ENCODE measurements at places on chromosomes 11 and 22.

GRCh38 chr11:104484804-104485554 lies 321.0 kb upstream of the PDGFD start:
- no peak for DNase-seq

DNA sequence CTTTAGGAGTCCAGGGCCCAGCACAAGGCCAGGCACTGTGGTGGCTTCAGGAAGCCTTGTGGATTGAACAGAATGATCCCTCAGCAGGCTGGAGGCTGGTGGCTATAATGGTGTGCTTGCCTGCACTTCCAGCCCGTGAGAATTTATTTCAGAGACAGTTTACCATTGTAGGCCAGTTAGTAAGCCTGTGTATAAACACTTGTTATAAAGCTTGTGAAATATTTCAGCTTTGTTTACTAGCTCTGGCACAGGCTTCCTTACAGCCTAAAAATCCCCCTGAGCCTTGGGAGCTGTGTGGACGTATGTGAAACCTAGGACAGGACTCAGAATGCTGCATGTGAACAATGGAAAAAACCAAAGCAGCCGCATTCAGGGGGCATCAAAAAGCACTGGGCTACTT lies 26.6 kb upstream of the ACER3 start:
- DNase-seq = no peak

DNA sequence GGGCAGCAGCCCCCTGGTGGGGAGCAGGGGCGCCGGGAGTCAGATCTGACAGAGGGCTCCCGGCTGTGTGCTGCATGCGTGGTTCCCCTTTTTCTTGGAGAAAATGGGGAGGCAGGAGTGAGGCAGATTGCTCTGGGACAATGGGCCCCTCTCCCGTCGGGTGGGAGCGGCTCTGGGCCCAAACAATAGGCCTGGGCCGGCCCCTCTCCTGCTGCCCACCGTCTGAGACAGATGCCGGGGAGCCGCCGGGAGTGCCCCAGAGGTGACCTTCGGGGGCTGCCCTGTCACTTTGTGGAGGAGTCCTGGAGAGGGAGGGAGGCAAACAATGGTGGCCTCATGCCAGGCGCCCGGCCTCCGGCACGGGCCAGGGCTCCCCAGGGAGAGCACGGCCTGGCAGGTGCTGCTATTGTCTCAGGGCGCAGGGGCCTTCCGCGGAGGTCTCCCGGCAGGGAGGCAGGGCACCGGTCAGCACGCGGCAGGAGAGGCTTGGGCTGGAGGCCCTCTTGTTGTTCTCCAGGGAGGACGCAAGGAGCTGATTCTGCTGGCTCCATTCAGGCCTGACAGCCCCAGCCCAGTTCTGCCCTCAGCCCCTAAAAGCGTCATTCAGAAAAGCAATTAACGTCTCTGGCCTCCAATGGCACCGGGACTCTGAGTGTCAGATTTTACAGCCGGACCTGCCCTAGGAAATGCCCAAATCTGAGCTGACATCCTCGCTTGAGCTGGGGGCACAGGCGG lies 44.8 kb downstream of the SMIM38 start:
- DNase-seq = no peak

- no peak for DNase-seq
Measured at GRCh38 chr11:22234743-22235142, 41.9 kb downstream of the ANO5 start.

GRCh38 chr11:19101796-19102520 lies 15.0 kb upstream of the ZDHHC13 start:
- DNase-seq = no peak

DNA sequence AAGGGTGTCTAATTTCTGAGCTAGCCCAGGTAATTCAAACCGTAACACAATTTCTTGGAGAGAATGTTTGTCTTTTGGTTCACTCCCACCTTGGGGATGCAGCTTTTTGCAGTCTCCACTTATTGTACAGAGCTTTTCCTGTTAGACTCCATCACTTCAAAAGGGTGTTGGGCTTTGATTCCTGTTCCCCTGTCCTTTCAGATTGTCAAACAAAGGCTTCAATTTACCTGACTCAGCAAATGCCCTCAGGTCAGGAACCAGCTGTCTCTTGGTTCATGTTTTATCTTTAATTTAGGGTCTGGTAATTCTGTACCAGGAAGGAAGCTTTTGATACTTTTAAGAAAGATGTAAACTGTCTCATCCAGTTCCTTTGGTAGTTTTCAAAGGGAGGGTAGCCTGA lies 880.6 kb downstream of the NTM start:
- no peak for DNase-seq

- DNase-seq = no peak
Measured at GRCh38 chr11:24514219-24514594, 17.4 kb downstream of the LUZP2 start.

- no peak for DNase-seq
Measured at GRCh38 chr11:110951950-110952503, 239.8 kb upstream of the ARHGAP20 start.

DNA sequence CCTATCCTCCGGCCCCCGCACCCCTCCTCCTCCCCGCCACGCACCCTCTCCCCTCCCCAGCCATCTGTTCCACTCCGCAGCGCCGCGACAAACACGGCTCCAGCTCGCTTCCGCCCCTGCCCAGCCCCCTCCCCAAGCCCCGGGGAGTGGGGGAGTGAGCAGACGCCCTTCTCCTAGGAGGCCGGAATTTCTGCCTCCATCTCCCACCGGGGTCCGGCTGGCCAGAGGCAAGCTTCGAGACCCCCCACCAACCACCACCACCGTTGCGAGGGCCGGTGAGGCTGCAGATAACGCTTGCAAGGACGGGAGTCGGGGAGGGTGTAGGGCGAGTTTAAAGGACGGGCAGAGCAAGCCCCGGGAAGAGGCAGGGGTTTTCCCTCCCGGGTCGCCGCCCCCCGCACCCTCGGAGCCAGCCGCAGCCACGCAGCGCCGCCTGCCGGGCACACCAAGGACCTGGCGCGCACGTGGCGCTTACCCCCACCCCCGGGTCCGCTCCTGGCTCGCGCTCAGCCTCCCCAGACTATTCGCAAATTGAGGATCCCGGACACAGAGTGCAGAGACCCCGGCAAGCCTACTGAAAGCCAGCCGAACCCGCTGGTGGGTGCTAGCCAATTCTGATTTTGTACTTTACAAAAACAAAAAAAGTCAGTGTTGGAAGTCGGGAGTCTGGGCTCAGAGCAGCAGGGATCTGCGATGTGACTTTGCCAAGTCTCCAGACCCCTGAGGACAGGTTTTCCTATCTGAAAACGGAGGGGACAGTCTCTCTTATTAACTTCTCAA lies 22.6 kb downstream of the RTN4RL2 start:
- no peak for DNase-seq

DNA sequence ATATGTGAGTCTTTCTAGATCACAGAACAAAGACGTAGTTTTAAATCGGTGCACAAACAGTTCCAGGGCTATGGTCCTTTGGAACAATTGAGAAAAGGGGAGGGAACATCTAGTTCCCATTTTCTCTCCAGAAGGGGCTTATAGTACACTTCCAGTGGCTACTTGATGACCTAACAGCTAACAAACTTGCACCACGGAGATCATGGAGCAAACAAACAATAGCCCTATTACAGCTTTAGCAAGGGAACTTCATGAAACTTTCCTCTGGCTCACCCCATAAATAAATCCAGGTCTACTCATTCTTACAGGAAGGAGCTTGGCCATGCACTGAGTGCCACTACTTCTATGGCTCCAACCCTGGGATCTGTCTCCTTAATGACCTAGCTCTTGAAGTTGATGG lies 8.3 kb upstream of the FOLR2 start:
- no peak for DNase-seq

DNA sequence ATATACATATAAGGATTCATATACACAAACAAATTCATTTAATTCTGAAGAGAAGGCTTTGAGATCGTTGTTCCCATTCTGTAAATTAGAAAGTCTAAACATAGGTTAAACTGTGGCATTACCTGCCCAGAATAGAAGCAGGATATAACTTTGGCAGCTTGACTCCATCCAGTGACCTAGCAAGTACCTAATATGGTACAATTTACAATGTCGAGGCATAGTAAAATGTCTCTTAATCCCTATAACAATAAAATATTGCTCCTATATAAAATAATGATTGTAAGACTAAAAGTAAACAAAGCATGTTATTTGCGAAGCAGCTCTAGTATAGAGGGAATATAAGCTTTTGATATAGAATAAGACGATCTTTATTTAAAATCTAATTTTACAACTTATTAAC lies 756.0 kb downstream of the LUZP2 start:
- DNase-seq = no peak

DNA sequence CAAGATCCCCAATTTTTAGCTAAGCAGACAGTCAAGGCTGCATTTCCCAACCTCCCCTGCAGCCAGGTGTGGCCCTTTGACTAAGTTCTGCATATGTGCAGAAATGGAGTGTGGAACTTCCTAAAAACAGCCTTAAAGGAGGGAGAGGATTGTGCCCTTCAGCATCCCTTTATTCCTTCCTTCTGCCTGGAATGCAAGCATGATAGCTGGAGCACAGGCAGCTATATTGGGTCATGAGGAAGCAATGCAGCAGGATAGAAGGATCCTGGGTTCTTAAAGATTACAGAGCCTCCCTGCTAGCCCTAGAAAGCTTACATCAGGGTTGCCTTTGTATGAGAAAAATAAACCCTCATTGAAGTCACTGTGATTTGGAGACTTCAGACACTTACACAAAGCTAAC lies 29.9 kb downstream of the FADD start:
- no peak for DNase-seq

GRCh38 chr22:40453671-40454070 lies 83.3 kb downstream of the SGSM3 start:
- DNase-seq = no peak

GRCh38 chr11:11260903-11261302 lies 92.1 kb downstream of the CSNK2A3 start:
- no peak for DNase-seq

DNA sequence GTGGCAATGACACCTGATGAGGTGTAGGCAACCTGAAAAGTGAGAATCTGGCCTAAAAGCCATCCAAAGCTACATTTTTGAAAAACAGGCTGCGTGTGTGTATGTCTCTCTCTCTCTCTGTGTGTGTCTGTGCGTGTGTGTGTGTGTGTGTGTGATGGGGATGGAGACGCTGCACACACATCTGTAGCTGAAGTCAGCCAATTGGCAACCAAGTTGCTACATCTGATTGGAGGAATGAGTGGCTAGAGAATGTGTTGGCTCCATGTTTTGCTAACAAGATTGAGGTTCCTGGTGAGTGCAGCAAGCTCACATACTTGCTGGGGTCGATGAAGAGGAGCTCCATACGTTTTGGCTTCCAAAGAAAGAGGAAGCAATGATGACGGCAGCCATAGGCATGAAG lies 311.4 kb upstream of the NCAM1 start:
- no peak for DNase-seq

- no peak for DNase-seq
Measured at GRCh38 chr11:125939081-125939521, 6.7 kb upstream of the VSIG10L2 start.

DNA sequence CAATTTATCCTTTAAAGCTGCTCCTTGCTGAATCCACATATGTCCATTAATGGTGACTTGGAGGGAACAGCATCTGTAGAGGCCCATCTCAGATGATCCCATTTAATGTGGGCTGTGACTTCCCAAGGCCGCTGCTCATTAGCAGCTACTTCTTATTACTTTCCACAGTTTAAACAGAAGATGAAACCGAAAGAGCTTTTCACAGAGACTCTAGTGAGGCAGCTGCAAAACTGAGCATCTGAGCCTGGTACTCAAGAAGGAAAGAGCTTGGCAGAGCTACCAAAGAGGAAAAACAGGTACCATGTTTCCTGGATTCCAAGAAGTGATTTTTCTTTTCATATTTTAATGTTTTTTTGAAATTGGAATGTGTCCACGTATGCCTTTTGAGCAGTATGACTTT lies 110.5 kb upstream of the NARS2 start:
- DNase-seq = no peak

GRCh38 chr11:11787305-11788062 lies 54.3 kb upstream of the USP47 start:
- peak; percentile 48 for DNase-seq

- DNase-seq = no peak
Measured at GRCh38 chr11:73399159-73399590, 23.0 kb downstream of the RELT start.

- DNase-seq = no peak
Measured at GRCh38 chr22:23072077-23072910, 2.0 kb downstream of the GNAZ start.

DNA sequence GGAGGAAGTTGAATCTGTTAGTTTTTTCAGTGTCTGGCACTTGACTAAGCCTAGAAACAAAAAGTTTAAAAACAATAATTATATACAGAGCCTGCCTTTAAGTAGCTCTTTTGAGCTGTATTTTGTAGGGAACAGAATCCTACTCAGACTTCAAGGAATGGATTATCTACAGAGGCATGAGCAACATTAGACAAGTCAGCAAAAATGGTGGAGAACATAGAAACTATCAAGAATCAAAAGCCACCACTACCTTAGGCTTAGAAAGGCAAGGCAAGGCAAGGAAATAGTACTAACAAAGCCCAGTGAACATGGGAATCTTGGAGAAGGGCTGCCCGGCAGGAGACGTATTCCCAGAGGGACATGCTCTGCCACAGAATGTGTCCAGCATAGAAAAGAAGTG lies 353.6 kb upstream of the FAT3 start:
- no peak for DNase-seq

- no peak for DNase-seq
Measured at GRCh38 chr11:37182031-37182430, 584.0 kb upstream of the RAG2 start.

- peak; percentile 34 for DNase-seq
Measured at GRCh38 chr11:93234602-93235207, 36.9 kb upstream of the SLC36A4 start.

GRCh38 chr11:76276046-76276780 lies 69.9 kb upstream of the WNT11 start:
- DNase-seq = no peak

- DNase-seq = peak; percentile 87
Measured at GRCh38 chr11:9757809-9758636, 94.1 kb downstream of the SWAP70 start.

GRCh38 chr11:45603946-45604682 lies 61.3 kb downstream of the CHST1 start:
- no peak for DNase-seq

DNA sequence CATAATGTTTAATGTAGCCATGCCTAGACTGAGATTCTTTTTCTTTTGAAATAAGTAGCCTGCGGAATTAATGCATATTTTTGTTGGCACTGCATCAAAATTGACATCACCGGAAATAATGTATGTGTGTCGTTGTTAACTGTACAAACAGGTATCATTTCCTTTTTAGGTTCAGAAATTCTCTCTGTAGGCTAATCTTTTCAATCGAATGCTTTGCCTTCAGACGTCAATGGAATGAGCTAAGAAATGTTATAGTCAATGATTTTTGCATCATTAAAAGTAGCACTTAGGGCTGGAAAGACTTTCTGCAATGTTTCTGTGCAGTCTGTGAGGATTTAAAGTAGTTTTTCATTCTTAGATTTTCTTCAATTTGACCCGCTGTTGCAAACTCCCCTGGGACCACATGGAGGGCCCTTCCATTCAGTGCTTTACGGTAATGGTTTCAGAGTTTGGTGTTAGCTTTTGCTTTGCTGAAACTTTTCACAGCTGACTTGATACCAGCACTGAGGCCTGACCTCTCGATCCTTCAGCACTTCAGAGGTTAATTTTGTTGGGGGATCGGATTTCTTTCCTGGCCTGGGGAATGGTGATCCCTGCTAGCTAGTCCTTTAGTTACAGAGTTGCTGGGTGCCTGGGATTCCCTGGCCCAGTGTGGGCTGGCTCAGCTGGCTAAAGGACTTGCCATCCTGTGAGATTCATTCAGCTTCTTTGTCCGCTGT lies 137.8 kb downstream of the DBX1 start:
- no peak for DNase-seq

Data from stimulated activated CD8-positive, alpha-beta memory T cell treated with anti-CD3 and anti-CD28 coated beads, Interleukin-7, amount 100 ng/mL, for 48 hours (primary cell).